Uterus (tissue), 4 donors: ENCODE measurements at places on chromosomes 5 and 9. TPM values are rescaled to one million over a fixed set of nuclear protein-coding genes. Genes with fewer than 3 reads are reported as not detected.

The CLTB gene
- 49.4 TPM for total RNA-seq

The CBY3 gene
- not detected for total RNA-seq

The SLC27A6 gene
- total RNA-seq = 2.1 TPM

The TRAF1 gene
- 0.51 TPM for total RNA-seq

The AGXT2 gene
- total RNA-seq = not detected

The ADAMTS19 gene
- 46.9 TPM for total RNA-seq

The SPATA9 gene
- not detected for total RNA-seq

The PDE6A gene
- not detected for total RNA-seq

The SPINK6 gene
- total RNA-seq = not detected

The CTNNAL1 gene
- total RNA-seq = 46.6 TPM

The CPLANE1 gene
- total RNA-seq = 46.2 TPM

The SNCAIP gene
- total RNA-seq = 15.3 TPM

The FGF10 gene
- total RNA-seq = 11.5 TPM

The OR1J2 gene
- total RNA-seq = not detected

The SARDH gene
- 2.7 TPM for total RNA-seq

The RNF14 gene
- total RNA-seq = 42.0 TPM

The CCNJL gene
- total RNA-seq = not detected

The SLC6A7 gene
- total RNA-seq = not detected

The CD180 gene
- total RNA-seq = 0.59 TPM

The SGCD gene
- 3.4 TPM for total RNA-seq

The TAF11L10 gene
- total RNA-seq = not detected

The POMT1 gene
- total RNA-seq = 0.29 TPM

The TMEM252 gene
- not detected for total RNA-seq
